NCI-H69 (cell line): ENCODE measurements at places on chromosomes 2 and 18.
A peak's percentile ranks its signal among the peaks of the same experiment; 100 is the strongest.

DNA sequence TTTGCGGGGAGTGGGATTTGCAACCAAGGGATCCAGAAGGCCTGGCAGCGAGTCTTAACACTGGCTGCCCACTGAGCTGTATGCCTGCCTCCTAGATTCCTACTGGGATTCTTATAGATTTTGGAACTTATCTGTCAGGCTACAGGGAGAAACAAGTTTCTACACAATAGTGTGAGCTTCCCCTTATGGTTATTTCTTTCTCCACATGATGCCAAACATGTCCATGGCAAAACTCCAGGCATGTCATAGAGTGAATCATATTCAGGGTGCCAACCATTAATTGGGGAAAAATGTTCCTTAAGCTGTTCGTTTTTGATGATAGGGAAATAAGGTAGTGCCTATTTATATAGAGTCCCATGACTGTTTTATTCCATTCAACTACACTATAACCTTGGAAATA, 1185.2 kb upstream of the CELF4 start:
- no peak for DNase-seq

DNA sequence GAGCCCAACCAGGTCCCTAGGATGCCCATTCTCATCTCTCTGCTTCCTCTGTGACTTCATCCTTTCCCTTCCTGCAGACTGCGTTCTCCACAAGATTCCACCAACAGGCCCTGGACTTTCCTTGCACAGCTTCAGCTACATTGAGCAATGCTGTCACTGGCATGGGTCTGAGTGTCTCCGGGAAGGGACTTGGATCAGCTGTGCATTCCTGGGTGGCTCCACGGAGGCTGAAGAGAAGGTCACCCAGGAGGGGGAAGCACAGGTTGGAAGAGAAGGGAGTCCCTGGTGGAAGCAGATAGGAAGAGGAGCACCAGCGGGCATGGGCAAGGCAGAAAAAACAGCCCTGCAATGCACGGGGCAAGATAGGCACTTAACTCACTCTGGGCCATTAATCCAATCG, 140.5 kb downstream of the UXS1 start:
- DNase-seq, result no peak

DNA sequence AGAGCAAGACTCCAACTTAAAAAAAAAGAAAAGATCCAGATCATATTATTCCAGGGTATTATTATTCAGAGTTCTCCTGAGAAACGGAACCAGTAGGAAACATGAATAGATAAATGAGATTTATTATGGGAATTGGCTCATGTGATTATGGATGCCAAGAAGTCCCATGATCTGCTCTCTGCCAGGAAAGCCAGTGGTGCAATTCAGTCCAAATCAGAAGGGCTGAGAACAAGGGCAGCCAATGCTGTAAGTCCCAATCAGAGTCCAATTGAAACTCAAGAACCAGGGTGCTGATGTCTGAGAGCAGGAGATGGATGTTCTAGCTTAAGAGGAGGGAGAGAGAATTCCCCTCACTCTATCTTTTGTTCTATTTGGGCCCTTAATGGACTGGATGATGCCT, 7.8 kb downstream of the SCYGR2 start:
- DNase-seq, result no peak

DNA sequence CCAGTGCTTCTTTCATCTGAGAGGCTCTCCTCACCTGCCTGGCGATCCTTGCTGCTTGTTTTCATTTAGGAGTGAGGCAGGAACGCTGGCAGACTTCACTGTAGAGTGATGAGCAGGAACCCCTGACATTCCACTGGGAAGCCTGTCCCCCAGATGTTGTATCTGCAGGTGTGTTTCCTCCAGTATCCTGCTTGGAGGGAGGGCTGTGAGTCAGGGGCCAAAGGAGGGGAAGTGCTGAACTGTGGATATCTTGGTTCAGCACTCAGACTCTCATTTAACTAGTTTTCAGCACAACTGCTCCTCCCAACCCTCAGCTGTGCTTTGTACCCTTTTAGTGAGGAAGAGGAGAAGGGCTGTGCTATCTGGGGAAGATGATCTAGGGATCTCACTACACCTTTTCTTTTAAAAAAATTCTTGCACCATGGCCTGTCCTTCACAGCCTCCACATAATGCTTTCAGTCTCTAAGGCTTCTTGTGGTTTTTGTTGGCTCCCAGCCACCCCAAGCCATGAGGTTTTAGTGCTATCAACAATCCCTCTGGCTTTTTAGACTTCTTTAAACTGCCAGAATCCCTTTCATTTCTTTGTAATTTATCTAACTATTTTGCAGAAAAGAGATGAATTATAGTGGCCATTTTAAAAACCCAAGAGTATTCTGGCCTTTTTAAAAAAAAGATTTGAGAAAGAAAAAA, 11.2 kb downstream of the ANKAR start:
- no peak for DNase-seq

- DNase-seq, result peak; percentile 82
These were observed 111.0 kb downstream of the B3GNT2 start for GRCh38 chr2:62306751-62307468.

DNA sequence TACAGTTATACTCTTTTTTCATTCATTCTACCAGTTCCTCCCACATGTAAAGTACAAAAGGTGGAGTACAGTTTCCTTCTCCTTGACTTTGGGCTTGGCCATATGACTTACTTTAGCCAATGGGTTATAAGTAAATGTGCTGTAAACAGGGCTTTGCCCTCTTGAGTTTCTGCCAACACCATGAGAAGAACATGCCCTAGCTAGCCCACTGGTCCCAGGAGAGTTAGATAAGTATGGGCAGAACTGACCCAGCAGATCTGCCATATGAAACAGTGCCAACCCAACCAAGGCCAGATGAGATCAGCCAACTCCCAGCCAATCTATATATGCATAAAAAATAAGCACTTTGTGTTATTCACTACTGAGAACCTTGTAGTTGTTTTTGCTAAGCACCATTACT, 25.5 kb downstream of the ZC3H8 start:
- DNase-seq, result peak; percentile 85

DNA sequence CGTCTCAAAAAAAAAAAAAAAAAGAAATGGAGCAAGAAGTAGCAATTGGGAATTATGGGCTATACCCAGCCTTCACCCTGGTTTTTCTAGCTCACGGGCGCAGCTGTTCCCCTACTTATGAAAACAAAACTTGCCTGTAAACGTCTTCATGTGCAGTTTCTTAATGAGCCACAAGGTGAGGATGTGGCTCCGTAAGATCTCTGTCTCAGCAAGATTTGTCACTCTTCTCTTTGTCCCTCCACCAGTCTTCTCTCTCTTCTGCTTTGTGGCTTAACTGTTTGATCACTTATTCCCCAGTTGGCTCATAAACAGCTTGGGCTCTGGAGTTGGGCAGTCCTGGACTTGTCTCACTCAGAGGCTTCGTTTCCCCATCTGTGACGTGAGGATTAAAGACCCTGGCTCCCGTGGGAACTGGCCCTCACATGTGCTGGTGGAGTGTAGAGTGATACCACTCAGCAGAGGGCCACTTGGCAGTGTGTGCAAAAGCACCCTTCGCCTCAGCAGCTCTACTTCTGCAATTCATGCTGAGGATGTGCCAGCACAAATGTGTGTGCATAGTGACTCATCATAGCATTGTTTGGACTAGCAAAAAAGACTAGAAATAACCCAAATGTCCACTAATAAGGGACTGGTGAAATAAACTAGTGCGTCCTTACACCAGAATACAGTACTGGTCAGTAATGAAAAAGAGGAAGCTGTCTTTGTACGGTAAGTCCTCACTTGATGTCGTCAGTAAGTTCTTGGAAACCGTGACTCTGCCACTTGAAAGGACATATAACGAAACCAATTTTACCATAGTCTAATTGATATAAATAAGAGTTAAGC, 8.7 kb downstream of the CEP68 start:
- peak; percentile 75 for DNase-seq

- no peak for DNase-seq
These were observed 27.0 kb downstream of the TFCP2L1 start for GRCh38 chr2:121258051-121258450.

- DNase-seq, result no peak
These were observed 16.1 kb upstream of the ALLC start for GRCh38 chr2:3641841-3642421.

- no peak for DNase-seq
These were observed 88.1 kb upstream of the ATL2 start for GRCh38 chr2:38464971-38465788.

DNA sequence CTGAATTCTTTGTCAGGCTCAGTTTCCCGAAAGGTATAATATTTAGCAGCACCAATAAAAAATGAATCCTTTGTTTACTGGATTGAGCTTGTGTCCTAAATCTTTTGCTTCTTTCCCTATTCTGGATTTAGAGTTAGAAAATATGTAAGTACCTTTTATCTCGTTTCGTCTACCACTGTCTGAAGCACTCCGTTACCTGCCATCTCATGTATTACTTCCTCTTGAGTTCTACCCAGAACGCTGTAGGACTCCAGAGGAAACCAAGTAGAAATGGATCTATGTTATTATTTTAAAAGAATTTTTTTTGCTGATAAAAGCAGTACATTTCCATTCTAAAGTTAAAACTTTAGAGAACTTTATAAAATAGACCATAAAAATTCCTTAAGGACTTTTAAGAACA, 13.5 kb downstream of the ANKRD12 start:
- DNase-seq, result no peak

GRCh38 chr18:59072727-59073421, 66.8 kb upstream of the SEC11C start:
- no peak for DNase-seq

- DNase-seq, result no peak
These were observed 20.1 kb downstream of the SERPINB12 start for GRCh38 chr18:63562284-63562683.

GRCh38 chr18:52343138-52343537, 3.1 kb downstream of the DCC start:
- DNase-seq, result peak; percentile 93
